DMS53 (cell line): ENCODE measurements at places on chromosomes 2 and 18.
A peak's percentile ranks its signal among the peaks of the same experiment; 100 is the strongest.

DNA sequence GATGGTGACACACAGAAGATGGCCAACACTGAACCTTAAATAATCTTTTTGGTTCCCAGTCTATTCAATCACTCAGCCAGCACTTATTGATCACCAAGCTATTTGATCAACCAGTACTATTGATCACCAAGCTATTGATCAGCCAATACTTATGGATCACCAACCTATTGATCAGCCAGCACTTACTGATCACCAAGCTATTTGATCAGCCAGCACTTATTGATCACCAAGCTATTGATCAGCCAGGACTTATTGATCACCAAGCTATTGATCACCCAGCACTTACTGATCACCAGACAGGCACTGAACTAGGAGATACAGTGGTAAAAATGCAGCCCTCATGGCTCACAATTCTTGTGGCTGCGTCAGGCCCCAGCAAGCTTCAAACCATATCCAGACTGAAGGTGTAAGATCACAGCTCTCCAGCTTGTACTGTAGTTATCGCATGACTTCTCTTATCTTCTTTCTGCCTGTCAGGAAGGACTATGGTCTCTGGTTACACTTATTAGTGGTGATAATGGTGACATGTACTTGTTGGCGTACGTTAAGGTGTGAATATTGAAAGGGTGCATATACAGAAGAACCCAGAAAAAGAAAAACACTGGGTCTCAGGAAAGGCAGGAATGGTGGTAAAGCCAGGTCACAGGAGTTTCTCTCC is 18.4 kb upstream of the B3GNT2 start:
- DNase-seq: no peak

- DNase-seq: peak; percentile 71
These were observed 346.7 kb downstream of the RAD51AP2 start for GRCh38 chr2:17171446-17172049.

- DNase-seq: no peak
These were observed 62.8 kb upstream of the PPP1CB start for GRCh38 chr2:28688818-28689217.

DNA sequence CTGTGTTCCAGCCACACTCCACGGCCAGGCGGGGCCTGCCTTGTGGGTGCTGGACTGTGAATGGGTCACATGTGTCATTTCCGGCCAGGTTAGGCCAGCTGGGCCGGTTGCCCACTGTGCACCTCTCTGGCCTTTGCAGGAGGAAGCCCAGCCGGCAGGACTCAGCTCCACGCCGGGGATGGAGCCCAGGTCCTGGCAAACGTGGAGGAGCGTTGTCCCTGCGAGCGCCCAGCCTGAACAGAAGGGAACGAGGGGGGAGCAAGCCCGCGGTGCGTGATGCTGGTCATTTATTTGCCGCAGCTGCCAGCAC is 152.9 kb downstream of the PXDN start:
- no peak for DNase-seq

DNA sequence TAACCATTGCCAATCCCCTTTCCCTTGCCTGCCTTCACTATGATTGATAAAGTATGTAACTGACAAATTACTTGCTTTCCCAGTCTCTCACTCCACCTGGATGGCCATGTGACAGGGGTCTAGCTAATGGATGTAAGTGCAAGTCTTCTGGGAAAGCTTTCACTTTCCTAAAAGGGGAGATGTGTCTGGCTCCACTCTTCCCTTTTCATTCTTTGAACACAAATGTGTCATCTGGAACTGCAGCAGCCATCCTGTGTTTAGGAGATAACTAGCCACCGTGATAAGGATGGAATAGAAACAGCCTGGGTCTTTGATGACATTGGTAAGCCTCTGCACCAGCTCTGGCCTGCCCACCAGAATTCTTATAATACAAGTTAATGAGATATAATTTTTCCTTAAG is 38.2 kb downstream of the SNRPD1 start:
- no peak for DNase-seq

DNA sequence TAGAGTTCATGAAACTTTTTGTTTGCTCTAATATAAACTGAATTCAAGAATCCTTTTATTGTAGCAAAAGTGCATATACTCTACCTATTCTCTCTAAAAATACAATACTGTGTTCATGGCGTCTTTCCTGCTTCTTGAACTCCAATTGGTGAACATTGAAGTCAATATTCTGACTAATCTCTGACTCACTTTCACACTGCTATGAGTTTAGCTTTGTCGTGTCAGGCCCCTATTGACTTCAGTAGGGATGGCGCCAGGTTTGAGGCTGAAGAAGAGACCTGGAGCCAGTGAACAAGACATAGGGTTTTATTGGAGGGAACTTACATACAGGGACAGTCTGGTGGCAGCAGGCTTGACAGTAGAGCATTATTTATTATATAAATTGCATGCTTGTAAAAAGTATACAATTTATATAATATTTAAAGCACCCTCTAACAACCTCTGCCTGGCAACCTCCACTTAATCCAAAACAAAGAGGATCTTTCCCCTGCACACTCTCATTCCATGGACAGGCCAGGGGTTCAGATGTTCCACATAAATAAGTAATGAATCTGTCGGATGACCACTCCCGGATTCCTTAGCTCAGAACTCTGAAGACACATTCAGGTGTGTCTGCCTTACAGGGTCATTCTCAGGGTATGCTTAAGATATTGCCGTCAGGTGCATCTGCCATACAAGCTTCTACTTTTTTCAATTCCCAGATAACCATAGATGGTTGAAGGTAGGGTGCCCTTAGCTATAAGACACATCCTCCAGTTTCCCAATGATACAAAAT is 141.0 kb downstream of the CERS6 start:
- peak; percentile 26 for DNase-seq

GRCh38 chr2:173151671-173152401 is 76.2 kb downstream of the MAP3K20 start:
- peak; percentile 30 for DNase-seq

DNA sequence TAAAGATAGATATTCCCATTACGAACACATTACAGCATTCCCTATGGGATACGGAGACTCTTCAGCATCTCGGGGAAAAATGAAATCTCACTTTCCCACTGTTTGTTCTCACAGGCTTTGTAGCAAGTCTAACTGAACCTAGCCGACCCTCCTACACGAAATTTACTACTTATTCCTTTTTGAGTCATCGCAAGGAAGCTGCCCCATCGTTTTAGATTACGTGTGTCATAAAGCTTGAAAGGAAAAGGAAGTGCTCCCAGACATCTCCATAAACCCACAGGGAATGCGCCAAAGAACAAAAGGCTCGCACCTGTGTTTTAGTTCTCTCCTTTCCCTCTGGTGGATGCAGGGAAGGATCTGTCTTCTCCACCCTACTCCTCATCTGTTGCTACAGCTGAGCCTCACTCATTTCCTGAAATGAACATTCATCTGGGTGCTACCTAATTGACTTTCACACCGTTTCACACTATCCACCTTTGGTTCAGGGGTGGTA is 76.2 kb upstream of the STK39 start:
- no peak for DNase-seq

DNA sequence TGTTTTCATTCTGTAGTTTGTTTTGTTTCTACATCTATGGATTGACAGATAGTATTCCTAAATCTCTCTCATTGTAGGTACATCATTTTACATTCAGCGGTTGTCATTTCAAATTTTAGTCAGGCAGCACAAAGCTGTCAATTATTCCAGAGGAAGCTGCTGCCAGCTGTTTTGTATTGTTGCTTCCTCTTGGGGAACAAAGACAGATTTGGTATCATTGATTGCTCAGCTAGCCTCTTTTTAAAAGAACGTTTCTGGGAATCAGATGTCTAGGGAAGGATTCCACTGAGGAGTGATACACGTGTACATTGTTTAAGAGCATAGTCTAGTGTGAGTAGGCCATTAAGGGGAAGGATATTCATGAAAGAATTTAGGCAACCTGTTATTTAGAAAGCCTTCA is 145.8 kb downstream of the AGPS start:
- no peak for DNase-seq
